ENCODE measurements at places on chromosomes 12 and 14. TPM values are rescaled to one million over a fixed set of nuclear protein-coding genes. Genes with fewer than 3 reads are reported as not detected.

DNA sequence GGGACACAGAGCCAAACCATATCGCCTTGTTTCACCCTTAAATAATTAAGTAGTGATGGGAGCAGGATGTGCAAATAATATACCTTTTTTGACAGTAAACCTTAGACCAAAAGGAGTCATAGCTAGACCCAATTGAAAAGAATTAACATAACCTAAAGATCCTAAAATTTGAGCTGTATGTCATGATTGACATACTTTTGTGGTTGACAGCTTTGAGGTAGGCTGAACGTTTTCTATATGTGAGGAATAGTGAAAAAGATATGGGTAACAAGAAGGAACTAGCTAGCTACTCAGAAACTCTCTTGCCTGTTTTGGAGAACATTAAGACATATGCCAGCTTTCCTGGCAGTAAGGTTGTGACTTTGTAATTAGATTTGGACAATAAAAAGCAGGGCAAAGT lies 320.6 kb downstream of the KCNC2 start:
- DNase-seq = no peak

DNA sequence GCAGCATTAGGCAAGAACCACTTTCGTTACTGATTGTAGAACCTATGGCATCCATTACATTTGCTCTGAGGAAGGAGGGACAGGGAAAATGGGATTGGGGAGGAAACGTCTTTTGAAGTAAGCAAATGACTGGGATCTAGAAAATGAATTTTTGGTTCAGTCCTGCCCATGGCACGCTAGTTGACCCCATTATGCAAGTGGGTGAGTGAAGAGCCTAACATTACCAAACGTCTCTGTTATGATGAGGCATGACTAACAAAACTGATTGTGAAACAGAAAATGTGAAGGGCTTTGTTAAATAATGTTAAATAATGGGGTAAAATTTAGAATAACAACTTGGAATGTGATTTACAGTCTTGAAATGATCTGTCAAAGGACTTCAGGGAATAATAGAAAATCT lies 38.9 kb downstream of the CPSF2 start:
- peak; percentile 62 for DNase-seq

DNA sequence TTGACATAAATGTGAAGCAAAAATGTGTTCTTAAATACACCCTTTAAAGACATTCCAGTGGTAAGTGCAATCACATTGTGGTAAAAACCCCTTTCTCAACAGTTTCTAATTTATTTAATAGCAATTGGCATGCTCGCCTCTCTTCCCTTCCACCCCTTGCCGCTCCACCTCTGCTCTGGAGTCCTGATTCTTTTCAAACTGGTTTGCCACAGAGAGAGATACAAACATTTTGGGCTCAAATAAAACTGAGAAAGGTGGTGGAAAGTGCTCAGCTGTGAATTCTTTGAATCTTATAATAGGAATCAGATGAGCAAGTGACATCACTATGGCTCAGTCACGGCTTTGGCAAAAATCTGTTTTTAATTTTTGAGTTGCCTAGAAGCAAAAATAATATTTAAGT lies 993.9 kb downstream of the GALC start:
- DNase-seq = no peak

- peak; percentile 46 for DNase-seq
Measured at GRCh38 chr12:28027947-28028724, 55.6 kb upstream of the PTHLH start.

DNA sequence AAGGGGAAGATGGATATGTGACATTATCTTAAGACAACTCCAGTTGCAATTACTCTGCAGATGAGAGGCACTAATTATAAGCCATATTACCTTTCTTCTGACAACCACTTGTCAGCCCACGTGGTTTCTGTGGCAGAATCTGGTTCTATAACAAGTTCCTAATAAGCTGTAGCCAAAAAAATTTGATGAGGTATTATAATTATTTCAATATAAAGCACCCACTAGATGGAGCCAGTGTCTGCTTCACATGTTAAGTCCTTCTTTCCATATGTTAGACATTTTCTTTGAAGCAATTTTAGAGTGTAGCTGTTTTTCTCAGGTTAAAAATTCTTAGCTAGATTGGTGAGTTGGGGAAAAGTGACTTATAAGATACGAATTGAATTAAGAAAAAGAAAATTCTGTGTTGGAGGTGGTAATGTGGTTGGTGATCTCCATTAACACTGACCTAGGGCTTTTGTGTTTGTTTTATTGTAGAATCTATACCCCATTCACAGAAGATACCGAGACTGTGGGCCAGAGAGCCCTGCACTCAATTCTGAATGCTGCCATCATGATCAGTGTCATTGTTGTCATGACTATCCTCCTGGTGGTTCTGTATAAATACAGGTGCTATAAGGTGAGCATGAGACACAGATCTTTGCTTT lies 36.9 kb downstream of the PSEN1 start:
- no peak for DNase-seq

DNA sequence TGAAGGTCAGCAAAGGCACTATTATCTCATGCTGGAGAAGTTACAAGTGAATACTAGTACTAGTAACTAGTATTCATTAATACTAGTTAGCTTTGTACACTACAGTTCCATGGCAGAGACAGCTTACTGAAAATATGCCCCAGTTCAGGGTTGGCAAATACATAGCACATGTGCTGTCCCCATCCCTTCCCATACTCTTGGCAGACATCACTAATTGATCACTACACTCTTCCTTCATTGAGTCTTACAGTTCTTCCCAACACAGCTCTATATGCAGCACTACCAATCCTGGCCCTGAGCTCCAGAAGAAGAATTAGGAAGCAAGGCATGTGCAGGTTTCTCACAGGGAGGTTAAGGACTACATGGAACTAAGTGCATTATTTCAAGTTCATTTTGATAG lies 168.3 kb upstream of the EEA1 start:
- DNase-seq = no peak

DLK1 gene
- not detected for total RNA-seq

DNA sequence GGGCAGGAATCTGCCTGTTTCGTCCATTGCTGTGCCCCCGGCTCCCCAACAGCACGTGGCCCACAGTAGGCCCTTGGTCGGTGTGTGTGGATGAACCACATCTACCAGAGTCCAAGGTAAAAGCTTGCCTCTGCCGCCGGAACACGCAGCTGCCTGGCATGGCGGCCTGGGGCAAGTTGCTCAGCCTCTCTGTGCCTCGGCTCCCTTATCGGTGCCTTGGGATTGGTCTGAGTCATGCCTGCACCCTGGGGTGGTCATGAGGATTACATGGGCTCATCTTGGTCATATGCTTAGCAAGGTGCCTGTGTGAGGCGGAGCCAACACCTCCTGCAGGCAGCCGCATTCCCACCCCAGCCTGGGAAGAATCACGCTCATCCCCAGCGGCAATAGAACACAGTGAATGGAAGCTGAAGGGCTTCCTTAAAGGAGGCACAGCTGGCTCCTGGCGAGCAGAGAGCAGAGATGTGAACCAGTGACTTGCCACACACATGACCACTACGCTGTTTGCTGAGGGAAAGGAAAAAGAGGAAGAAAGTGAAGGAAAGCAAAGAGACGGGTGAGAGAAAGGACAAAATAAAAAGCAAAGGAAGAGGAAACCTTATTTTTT lies 5.5 kb upstream of the SCARB1 start:
- DNase-seq = no peak

TBX3 gene
- total RNA-seq = 11.9 TPM

GRCh38 chr12:87849074-87849473 lies 180.1 kb downstream of the C12orf50 start:
- DNase-seq = no peak

- no peak for DNase-seq
Measured at GRCh38 chr12:91111366-91112325, at the start of gene LUM. Gene LUM, minus strand, starts transcription at chr12:91111494. Its CDS starts 2,515 bp downstream, at chr12:91108979.

DNA sequence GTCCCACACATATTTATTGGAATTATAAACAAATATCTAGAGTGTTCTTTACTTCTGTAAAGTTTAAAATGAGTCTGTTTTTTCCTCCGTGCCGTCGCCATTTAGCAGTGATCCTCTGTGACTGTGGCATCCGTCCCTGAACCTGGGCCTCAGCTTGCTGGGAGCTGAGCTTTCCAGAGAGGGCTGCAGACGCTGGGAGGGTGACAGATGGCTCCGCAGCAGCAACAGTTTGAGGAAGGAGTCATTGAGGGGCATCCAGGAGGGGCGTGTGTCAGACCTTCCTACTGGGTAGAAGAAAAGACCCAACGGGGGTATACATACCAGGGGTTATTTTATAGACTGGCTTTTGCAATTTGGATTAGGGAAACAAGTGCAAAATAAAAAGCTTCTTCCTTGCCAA lies 47.9 kb downstream of the NEUROD4 start:
- DNase-seq = peak; percentile 1

GRCh38 chr12:59396519-59396918 lies 199.3 kb upstream of the SLC16A7 start:
- DNase-seq = no peak

DNA sequence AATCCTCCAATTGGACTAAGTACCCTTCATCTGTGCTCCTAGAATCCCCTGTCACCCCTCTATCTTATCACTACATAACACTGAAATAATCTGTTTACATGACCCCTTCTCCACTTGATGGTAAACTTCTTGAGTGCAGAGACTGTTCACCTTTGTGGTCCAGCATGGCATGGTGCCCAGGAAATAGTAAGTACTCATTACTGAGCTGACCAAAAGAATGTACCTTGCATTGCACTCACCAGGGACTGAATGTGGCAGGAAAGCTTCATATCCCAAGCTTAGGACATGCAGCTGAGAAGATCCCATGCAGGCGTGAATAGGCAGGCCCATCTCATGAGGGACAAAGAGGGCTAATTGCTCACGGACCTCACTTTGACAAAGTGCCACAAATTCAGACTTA lies 1.4 kb upstream of the GARIN2 start:
- no peak for DNase-seq

- no peak for DNase-seq
Measured at GRCh38 chr14:94614802-94615201, 2.6 kb downstream of the SERPINA3 start.

ZBTB25 gene
- 10.6 TPM for total RNA-seq

TEAD4 gene
- total RNA-seq = 15.2 TPM

- DNase-seq = no peak
Measured at GRCh38 chr12:11460343-11461023, 65.1 kb upstream of the PRB2 start.

- DNase-seq = no peak
Measured at GRCh38 chr12:94841177-94841576, 162.3 kb downstream of the NDUFA12 start.

TMEM132C gene
- not detected for total RNA-seq

GRCh38 chr12:27606986-27607385 lies 83.0 kb downstream of the PPFIBP1 start:
- DNase-seq = no peak

FBXL14 gene
- 9.8 TPM for total RNA-seq

- no peak for DNase-seq
Measured at GRCh38 chr14:41235466-41235865, 371.2 kb upstream of the LRFN5 start.

GRCh38 chr12:66170606-66171005 lies 810 bp upstream of the TMBIM4 start:
- DNase-seq = no peak

MFAP5 gene
- total RNA-seq = 57.9 TPM

DNA sequence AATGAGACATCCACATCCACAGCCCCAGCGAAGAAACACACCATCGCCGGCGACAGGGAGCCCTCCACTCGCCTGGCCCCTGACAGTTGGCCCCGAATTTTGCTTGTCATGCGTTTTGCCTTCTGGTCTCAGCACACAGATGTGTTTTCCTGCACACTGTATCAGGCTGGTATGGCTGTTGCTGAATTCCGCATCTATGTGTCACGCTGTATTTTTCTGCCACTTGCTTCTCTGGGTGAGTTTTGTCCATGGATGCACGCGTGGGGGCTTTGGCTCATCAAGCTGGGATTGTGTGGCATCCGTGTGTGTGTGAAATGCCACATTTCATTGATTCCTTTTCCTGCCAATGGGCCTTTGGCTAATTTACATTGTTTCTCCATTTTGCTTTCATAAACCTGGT lies 26.5 kb downstream of the ARL6IP4 start:
- peak; percentile 86 for DNase-seq

ITFG2 gene
- 20.6 TPM for total RNA-seq

DNA sequence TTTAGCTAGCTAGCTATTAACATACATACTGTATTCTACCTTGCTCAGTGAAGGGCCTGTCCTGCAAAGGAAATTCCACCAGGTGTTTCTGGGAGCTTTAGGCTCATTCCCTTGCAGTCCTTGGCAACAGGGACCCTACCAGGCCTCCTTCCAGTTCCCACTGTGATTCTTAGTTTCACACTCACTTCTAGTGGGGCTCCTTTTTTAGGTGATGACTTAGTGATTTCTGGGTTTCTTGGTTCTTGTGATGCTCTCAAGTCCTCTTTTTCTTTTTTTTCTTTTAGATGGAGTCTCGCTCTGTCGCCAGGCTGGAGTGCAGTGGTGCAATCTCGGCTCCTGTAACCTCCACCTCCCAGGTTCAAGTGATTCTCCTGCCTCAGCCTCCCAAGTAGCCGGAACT lies 10.4 kb upstream of the STRN3 start:
- no peak for DNase-seq

ABHD12B gene
- not detected for total RNA-seq

KRT6A gene
- total RNA-seq = under 0.01 TPM

DNA sequence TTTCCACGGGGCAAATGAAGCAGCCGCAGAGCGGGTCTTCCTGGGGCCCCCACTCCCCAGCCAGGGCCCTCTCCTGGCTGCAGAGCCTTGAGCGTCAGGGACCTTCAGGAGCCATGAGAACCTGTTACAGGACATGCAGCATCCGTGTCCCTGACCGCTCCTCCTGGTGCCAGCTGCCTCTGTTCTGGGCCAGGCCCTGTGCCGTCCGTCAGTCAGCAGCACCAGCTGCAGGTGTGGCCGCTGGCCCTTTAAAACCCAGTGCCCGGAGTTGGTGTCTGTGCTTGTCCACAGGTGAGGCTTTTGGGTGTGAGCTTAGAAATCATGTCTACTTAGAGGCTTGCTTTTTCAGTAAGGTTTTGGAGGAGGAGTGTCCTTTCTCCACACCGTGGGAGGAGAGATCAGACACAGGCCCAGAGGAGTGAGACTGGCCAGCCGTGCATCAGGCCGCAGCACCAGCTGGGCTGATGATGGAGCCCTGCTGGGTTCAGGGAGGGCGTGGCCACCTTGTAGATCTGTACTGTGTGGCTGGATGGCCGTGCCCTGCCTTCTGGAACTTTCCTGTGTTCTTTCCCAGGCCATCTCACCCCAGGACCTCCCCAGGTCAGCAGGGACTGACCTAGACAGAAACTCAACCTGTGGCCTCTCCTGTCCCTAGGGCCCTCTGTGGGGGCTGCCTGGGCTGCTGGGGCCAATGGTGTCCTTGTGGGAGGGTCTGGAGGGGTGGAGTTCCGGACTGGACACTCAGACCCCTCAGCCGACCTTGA lies 27.1 kb downstream of the AACS start:
- DNase-seq = peak; percentile 75

GRCh38 chr12:98819071-98819470 lies 174.0 kb downstream of the APAF1 start:
- DNase-seq = no peak

DNA sequence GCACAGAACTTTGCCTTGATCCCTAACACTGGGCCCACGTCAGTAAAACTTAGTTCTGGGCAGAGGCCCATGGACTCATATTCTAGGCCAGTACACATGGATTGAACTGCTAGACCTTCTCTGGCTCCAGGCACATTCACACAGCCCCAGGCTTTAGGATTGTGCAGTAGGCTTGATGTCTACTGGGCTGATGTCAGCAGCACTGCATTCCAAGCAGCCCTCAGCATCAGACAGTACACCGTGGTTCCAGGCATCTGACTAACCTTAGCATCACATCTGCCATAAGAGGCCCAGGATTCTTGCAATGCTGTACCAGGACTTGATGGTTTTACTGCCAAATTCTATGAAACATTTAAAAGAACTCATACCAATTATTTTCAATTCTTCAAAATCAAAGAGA lies 301.9 kb downstream of the CCER1 start:
- no peak for DNase-seq

- DNase-seq = peak; percentile 58
Measured at GRCh38 chr12:89783359-89784060, 74.9 kb upstream of the ATP2B1 start.

- peak; percentile 37 for DNase-seq
Measured at GRCh38 chr12:9634177-9634803, 26.6 kb upstream of the KLRB1 start.
